NCI-H510A treated with DMSO at 0.1 percent for 48 hours (cell line): ENCODE measurements at places on chromosomes 13 and 19.

DNA sequence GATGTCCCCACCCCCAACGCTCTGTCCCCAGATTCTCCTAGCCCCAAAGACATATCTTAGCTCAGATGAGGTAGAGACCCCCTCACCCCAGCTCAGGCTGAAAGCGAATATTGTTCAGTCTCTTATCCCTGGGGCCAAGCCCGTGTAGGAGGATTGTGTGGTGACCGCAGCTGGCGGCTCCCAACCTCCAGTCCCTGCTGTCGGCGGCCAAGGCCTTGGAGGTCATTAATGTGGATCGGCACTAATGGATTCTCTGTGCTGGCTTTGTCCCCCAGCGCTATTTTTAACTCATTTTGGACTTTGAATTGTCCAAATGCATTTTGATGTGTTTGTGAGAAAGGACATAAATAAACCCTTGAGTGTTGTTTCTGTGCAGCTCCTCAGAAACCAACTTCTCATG lies 124.2 kb downstream of the UQCRFS1 start:
- DNase-seq, result no peak

DNA sequence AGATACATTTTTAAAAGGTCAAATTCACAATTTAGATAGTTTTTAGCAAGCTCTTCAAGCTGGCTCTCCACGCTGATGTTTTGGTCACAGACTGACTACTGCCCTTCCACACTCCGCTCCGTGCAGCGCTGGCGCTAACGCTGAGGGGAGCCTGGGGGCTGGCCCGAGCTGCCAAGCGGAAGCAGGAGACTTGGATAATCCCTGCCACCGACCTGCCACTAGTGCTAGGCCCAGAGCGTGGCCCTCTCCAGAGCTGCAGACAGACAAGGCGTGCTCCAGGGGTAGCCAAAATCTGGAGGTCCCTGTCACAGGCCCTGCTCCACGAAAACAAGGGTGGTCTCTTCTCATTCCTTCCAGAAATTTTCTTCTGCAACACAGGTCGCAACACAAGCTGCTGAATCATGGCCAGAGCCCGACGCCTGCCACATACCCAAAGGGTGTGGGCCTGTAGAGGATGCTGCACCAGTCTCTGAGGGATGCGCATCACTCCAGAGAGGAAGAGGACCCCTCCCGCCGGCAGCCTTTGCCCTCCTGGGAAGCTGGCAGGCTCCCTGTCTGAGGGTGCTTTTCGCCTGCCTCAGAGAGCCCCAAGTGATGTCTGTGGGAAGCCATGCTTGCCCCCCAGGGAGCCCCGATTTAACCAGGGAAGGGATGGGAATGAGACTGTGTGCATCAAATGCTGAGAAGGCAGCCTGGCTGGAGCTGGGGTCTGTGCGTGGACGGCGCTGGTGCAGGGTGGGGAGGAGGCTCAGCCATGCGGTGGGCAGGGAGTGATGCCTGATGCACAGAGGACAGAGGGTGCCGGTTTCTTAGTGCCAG lies 21.6 kb downstream of the CAPS start:
- no peak for DNase-seq

GRCh38 chr19:13022111-13022858 lies 27.0 kb downstream of the NFIX start:
- DNase-seq, result no peak

- DNase-seq, result no peak
Measured at GRCh38 chr13:35471706-35472322, 4.7 kb downstream of the MAB21L1 start.

DNA sequence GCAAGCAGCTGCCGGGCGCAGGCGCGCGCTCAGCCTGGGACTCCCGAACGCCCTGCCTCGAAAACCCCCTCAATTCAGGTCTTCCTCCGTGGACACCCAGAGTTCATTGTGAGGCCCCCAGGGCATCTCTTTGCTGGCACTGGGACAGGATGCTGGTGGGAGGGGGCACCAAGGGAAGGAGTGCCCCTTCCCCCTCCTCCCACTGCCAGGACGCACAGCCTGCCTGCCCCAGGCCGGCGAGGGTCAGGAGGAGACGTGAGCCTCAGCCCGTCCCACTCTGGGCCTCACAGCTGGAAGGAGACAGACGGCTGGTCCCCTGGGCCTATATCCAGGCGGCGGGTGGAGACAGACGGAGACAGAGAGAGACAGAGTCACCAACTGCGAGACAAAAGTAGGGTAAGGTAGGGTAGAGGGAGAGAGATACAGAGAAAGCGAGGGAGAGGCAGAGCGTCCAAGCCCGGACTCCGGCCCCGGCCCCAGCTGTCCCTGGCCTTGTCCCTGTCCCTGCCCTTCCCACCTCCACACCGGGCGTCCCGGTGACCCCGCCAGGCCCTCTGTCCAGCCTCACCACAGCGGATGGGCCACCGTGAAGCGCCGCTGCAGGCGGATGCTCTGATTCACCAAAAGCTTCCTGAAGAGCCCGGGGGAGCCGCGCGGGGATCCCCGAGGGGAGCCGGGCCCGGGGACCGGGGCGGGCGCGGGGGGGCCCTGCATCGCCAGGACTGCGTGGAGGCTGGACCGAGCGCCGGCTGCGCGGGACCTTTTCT lies at the start of gene PDE4C:
Gene PDE4C, minus strand, starts transcription at position 737 of the 767 bp plus-strand sequence. Its CDS starts 23 bp downstream, at position 714.
- DNase-seq, result no peak

DNA sequence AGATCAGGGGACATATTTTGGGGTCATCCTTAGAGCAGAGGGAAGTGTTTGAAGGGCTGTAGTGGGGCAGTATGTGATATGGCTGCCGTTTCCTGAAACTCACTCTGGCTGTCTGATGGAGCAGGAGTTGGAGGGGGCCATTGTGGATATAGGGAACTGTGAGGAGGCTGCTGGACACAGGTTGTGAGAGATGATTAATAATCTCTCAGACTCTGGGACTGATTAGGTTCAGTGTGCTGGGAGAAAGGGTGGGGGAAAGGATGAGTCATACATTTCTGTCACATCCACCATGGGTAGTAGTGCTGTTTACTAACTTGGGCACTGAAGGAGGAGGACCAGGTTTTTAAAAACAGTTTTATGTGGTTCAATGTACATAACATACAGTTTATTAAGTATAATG lies 4.8 kb downstream of the B3GLCT start:
- DNase-seq, result no peak

DNA sequence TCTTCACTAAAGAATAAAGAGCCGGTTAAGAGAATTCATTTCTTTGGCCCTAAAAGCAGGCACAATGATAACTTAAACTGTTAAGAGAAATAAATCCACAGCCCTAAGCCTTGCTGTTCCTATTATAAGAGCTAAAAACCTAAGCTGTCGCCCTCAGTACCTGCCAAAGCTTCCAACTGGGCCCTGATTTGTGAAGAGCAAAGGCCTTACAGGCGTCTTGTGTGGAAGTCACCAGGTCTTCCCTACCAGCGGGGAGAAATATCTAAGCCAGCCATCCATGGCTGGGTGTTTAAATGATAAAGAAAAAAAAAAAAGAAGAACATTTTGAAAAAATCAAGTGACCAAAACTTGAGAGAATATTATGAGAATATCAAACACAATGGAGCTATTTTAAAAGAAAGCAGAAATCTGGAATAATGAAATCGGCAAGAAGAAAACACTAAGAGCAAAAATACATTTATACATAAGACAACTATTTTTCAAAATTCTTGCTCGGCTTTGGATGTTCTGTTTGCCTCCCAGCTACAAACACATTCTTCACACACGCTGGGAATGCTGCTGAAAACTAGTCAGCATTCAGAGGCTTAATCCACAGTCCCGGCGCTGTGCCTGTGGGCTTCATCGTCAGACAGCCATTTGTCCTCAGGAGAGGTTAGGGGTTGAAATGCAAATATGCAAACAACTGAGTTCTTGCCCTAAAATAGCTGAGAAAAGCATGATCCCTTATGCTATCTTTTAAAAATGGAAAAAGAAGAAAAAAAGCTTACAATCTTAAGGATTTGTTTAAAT lies 89.8 kb upstream of the LSM14A start:
- DNase-seq, result no peak

DNA sequence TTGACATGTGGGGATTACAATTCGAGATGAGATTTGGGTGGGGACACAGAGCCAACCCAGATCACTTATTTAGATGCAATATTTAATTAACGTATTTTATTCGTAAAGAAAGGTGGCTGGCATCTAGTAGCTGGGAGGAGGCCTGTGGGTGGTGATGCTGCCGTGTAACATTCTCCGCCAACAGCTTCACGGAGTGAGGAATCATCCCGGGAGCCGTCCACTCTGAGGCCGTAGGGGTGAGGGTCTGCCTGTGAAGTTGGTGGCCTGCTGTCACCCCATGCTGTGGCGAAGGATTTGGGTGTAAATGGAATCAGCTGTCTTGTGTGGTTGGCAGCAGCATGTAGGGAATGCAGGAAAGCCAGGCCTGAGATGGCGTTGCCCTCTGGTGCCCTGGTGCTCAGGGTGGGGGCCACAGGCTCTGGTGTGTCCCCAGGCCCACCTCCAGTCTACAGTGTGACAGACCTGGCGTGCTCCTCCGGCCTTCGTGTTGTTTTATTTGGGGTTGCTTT lies 3.3 kb upstream of the TEX29 start:
- DNase-seq, result no peak

- no peak for DNase-seq
Measured at GRCh38 chr13:113302986-113303385, 5.9 kb downstream of the LAMP1 start.

GRCh38 chr19:57816652-57817051 lies 1.9 kb upstream of the ZNF552 start:
- no peak for DNase-seq
